ENCODE measurements at places on chromosomes 2 and 18. TPM values are rescaled to one million over a fixed set of nuclear protein-coding genes. Genes with fewer than 3 reads are reported as not detected.

RTP5 gene
- total RNA-seq = not detected

TMEM182 gene
- total RNA-seq = 2.6 TPM

SCYGR4 gene
- not detected for total RNA-seq

NPPC gene
- total RNA-seq = 0.67 TPM

NEURL3 gene
- total RNA-seq = 0.58 TPM

PLEKHH2 gene
- 58.9 TPM for total RNA-seq

SLC38A11 gene
- total RNA-seq = 1.2 TPM

NCOA1 gene
- 89.7 TPM for total RNA-seq

DNA sequence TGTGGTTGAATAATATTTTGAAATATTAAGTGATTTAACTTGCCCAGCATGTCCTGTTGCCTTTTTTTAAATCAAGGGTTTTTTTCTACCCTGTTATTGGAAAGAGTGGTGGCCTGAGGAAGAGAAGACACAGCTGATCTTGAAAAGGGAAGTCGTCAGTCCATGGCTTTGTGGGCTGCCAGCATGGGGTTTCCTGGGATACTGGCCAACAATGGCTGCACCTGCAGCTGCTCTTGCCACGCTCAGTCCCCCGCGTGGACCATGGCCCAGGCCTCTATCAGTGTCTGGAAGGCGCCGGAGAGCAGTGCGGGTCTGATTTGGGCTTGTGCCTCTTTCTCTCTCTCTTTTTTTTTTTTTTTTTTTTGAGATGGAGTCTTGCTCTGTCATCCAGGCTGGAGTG is 99.3 kb downstream of the ASB1 start:
- DNase-seq = no peak

DNA sequence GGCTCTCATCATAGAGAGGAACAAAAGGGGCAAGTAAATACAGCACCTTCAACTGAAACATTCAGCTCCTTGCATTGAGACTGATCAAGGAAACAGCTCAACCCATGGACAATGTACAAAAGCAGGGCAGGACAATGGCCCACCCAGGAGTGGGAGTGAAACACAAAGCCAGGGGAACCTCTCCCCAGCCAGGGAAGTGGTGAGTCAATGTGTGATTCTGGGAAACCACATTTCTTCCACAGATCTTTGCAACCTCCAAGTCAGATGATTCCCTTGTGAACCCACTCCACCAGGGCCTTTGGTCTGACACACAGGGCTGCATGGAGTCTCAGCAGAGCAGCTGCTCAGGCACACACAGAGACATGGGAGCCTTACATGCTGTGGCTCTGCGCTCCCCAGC is 294.5 kb downstream of the NR4A2 start:
- DNase-seq = no peak

DNA sequence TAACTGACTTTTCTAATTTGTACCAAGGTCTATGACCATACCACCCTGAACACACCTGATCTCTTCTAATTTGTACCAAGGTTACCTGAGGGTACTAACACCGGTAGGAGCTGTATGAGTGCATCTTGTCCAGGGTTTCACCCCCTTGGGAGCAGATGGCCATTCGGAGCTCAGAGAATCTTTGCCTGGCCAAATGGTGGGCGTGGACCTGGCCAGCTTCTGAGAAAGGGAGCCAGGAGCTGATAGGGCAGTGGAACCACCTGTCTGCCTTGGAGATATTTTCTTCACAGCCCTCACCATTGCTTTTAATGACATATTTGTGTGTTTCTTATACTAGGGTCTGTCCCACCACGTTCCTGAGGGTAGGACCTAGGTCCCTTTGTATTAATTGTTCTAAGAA is 188.9 kb downstream of the LDLRAD4 start:
- no peak for DNase-seq

DNA sequence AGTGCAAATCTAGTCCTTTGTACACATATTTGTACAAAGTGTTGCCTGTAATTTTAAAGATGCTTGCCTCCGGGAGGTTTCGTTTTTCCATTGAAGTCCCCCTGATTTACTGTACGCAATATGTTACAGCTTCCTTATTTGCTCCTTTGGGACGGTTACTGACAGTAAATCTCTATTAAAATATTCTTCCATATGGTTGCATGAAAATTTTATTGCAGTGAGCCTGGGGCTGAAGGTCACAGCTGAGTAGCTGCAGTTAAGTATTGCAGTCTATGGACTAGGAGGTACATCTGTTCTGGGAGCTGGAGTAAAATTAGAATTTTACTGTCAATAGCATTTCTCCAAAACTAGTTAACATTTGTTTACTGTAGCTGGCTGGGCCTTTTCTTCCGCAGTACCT is 119.2 kb downstream of the ETAA1 start:
- DNase-seq = no peak

- no peak for DNase-seq
Measured at GRCh38 chr2:196725882-196726281, 73.6 kb downstream of the GTF3C3 start.

DNA sequence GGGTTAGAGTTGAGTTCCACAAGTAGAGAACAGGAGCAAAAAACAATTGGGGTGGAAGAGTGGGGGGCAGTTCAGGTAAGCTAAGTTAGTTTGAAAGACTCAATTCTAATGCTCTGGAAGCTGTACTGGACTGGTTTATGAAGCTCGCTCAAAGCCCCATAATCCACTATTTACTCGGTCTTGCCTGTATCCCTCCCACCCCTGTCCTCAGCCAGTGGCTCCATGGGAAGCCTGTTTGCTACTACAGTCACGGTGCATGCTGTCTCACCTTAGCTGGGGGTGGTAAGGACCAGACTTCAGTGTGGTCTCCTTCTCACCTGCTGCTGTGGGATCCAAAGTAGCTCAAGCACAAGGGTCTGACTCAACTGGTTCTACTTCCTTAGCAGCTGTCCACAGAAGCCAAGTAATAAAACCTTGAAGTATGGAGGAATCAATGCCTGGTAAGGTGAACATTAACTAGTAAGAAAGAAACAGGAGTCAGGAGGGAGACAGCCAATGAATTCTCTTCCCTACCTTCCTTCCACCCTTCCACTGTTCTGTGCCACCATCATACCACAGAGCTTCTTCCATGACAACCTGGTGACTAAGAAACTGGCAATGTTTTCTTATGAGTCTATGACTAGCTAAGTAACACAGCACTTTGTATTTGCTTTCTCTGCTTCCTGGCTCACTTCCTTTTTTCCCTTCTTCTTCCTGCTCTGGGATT is 230.8 kb downstream of the SRBD1 start:
- no peak for DNase-seq

GRCh38 chr2:47655563-47655880 is 127.4 kb upstream of the MSH6 start:
- peak; percentile 42 for DNase-seq

- no peak for DNase-seq
Measured at GRCh38 chr18:63342206-63342605, 22.6 kb upstream of the BCL2 start.

GRCh38 chr2:240624950-240625621 is at the start of gene GPR35:
Gene GPR35, plus strand, starts transcription at chr2:240625480. Its CDS starts 4,473 bp downstream, at chr2:240629953.
- DNase-seq = peak; percentile 64

GRCh38 chr18:28153485-28154065 is 23.4 kb downstream of the CDH2 start:
- DNase-seq = no peak

DNA sequence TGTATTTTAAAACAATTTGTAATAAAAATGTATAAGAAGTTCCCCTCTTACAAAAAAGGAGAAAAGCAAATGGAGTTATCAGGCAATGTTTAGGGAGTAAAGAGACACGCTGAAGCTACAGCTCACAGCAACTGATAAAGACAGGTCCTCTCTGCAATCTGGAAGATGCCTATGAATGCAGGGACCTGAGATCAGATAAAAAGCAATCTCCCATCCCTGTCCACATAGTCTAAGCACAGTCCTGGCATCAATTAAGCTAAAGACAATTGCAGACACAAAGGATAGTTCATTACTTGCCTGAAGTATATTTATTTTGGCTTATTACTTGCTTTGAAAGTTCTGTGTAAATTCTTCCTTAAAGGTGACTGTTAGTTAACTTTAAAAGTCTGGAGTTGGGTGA is 5.0 kb downstream of the EIF2AK3 start:
- DNase-seq = no peak

- DNase-seq = peak; percentile 52
Measured at GRCh38 chr2:3656762-3657721, 958 bp upstream of the ALLC start.

GRCh38 chr2:56025469-56026193 is 102.0 kb upstream of the EFEMP1 start:
- DNase-seq = no peak

DNA sequence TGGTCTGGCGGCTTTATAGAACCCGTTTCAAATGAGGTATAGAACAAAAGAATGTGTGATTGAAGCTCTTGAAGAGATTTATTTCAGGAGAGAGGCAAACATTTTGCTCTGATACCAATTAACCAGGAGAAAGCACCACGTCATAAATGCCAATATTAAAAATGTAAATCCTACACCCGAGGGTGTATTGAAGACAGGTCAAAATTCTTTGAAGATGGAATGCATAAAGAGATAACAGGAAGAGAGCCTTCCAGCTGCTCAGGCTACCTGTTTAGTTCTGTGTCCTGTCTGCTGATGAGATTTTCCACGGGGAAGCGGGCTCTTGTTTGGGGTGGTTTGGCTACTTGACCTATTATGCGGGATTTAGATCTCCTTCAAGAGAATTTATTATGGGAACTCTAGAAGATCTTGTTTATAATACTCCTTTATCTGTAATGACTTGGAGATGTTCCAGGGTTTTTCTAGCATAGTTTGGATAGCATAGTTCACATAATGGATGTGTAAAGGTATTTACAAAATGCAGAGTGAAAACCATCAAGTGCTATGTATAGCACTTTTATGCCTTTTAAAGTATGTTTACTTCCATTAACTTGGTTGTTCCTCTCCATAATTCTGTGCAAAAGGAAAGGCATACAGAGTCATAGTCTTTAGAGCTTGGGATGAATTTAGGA is 204.5 kb upstream of the SPRED2 start:
- DNase-seq = no peak

- no peak for DNase-seq
Measured at GRCh38 chr2:152015552-152015951, 83.3 kb downstream of the CACNB4 start.

DNA sequence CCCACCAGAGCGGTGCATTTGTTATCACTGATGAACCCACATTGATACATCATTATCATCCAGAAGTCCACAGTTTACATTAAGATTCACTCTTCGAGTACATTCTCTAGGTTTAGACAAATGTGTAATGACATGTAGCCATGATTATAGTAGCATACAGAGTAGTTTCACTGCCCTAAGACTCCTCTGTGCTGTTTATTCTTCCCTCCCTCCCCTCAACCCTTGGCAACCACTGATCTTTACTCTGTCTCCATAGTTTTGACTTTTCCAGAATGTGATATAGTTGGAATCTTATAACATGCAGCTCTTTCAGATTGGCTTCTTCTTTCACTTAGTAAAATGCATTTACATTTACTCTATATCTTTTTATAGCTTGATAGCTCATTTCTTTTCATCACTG is 31.2 kb upstream of the GREB1L start:
- DNase-seq = no peak

- no peak for DNase-seq
Measured at GRCh38 chr2:141186413-141187074, 944.3 kb downstream of the LRP1B start.

GRCh38 chr2:49858657-49859056 is 704.3 kb upstream of the FSHR start:
- DNase-seq = no peak

GRCh38 chr2:145760781-145761649 is 1241.1 kb upstream of the ZEB2 start:
- no peak for DNase-seq

DNA sequence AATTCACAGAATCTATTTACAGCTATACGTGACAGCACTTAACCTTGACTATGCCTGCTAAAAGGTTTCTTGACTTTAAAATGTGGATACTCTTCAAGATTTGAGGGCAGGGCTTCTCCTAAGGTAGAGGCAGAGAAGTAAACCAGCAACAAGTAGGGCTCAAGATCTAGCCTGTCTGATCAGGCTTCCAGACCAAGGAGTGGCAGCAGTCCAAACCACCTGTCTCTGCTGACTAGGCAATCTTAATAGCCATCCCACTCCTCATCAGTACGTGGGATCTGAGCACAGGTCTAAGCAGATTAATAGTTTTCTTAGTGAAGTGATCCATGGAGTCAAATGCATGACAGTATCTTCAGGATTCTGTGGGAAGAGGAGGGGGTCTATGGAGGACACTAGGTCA is 100.4 kb downstream of the GPD2 start:
- no peak for DNase-seq

DNA sequence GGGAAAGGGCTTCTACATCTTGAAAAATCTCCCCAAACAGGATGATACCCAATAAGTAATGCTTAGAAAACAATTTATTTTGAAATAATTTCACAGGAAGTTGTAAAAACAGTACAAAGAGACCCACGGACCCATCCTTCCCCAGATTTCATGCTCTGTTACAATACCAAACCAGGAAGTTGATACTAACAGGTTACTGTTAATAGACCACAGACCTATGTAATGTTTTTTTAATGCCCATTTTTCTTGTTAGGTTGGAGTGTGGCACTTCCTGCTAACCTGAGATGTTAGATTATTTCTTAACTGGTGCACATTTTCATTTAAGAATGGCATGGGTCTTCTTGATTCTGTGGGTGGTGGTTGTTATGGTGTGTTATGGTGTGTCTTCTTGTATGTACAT is 21.4 kb upstream of the MGAT5 start:
- no peak for DNase-seq

DNA sequence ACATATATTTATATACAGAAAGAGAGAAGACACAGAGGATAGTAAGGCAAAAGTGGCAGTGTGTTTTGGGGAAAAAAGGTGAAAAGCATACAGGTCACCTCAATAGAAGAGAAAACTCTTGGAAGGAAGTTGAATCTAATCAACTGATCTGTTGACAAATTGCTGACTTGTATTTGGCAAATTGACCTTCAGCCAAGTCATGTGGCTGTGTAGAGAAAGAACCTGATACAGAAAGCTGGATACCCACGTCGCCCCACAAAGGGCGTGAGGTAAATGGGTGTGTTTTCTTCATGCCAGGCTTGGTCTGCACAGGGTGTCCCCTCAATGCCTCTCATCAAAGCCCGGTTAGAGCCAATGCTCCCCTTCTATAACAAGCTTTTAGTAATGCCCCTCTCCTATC is 230.0 kb upstream of the KLHL29 start:
- no peak for DNase-seq

DNA sequence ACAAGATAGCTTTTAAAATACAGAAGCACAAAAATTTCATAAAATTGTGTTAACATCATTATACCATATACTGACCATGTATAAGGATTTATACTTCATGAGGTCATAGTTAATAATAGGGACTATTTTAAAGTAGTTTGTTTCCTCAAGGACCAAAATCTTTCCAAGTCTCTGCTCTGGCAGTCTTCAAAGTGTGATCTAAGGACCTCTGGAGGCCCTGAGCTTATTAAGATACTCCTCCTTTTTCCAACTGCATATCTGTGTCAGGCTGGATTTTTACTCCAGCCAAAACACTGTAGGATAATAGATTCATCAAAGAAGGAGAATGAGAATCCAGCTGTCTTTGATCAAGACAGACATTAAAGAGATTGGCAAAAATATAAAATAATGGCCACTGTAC is 1.7 kb upstream of the SCYGR2 start:
- no peak for DNase-seq

All from sciatic nerve (tissue), 2 donors.